ENCODE measurements at places on chromosomes 7 and 10. TPM values are rescaled to one million over a fixed set of nuclear protein-coding genes. Genes with fewer than 3 reads are reported as not detected.

GPR146 gene
- total RNA-seq = 0.21 TPM

MBL2 gene
- total RNA-seq = not detected

VENTX gene
- total RNA-seq = not detected

ZNF398 gene
- total RNA-seq = 16.0 TPM
